H7 (cell line): ENCODE measurements at places on chromosomes 5 and 9. TPM values are rescaled to one million over a fixed set of nuclear protein-coding genes. Genes with fewer than 3 reads are reported as not detected.

GRCh38 chr5:149035372-149035790 lies 27.5 kb downstream of the SH3TC2 start:
- peak; percentile 57 for DNase-seq

- peak; percentile 70 for DNase-seq
These were observed at the start of gene GRIN3A for GRCh38 chr9:101738566-101739183. Gene GRIN3A (minus strand): TSS chr9:101738647. CDS start chr9:101737979, 668 bp downstream.

DNA sequence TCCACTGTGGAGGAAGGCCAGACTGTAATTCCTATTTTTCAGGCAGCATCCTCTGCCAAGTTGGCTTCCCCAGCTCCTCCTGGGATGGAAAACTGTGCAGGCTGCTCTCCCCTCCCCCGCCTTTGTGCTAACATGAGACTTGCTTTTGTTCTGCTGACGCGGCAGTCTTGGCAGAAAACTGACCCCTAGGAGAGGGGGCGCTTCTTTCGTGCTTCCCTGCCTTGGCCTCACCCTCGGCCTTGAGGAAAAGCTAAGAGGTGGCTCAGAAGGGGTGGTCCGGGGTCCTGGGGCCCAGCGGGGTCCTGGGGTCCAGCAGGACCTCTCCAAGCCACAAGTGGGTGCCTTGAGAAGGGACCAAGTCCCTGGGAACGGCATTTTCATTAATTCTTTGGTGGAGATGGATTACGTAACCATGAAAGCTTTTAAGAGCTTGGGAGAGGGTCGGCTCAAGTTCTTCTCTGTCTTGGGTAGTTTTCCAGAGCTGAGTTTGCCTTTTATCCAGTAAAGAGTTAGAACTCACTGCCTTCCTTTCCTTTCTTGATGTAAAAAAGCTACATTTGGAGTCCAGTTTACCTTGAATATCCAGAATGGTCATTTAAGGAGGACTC lies 51.0 kb downstream of the SH3PXD2B start:
- DNase-seq = peak; percentile 79

DNA sequence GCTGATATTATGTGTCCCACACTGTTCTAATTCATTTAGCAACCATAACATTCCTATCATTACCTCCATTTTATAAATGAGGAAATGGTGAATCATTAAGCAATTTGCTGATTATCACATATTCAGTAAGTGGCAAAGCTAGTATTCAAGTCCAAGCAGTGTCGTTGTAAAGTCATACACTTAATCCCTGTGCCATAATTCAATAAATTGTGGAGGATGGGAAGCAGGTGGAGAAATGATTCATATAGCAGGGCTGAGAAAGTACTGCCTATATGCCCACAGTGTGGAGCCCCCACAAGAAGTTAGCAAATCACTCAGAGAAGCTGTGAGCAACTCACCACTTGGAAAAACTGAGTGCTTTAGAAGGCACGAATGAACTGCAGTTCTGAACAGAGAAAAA lies 691.0 kb downstream of the PTPRD start:
- no peak for DNase-seq

Gene GZMA
- not detected in 2 replicates for total RNA-seq

DNA sequence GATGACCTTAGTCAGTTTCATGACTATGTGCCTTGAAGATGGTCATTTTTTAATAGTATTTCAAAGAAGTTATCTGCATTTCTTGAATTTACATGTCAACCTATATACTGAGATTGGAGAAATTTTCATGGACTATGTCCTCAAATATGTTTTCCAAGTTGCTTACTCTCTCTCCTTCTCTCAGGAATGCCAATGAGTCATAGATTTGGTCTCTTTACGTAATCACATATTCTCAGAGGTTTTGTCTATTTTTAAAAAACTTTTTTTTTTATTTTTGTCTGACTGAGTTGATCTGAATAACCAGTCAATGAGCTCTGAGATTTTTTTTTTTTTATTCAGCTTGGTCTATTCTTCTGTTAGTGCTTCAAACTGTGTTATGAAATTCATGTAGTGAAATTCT lies 374.7 kb upstream of the GRIN3A start:
- no peak for DNase-seq

DNA sequence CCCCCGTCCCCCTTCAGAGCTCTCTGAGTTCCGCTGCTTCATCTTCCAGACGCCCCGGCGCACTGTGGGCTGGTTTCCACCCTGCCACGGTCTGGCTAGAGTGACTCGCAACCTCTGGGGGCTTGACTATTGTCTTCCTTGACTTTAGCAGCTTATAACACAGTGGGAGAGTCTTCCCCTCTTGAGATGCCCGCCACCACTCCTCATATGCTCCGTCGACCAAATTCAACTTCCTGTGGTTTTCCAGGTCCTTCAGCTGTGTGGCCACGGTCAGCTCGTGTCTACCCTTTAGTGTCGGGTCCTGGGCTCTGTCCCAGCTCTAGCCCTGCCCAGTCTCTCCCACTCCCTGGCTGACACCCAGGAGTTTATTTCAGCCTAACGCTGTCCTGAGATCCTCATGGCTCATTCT lies 28.2 kb upstream of the NCS1 start:
- DNase-seq = peak; percentile 25

DNA sequence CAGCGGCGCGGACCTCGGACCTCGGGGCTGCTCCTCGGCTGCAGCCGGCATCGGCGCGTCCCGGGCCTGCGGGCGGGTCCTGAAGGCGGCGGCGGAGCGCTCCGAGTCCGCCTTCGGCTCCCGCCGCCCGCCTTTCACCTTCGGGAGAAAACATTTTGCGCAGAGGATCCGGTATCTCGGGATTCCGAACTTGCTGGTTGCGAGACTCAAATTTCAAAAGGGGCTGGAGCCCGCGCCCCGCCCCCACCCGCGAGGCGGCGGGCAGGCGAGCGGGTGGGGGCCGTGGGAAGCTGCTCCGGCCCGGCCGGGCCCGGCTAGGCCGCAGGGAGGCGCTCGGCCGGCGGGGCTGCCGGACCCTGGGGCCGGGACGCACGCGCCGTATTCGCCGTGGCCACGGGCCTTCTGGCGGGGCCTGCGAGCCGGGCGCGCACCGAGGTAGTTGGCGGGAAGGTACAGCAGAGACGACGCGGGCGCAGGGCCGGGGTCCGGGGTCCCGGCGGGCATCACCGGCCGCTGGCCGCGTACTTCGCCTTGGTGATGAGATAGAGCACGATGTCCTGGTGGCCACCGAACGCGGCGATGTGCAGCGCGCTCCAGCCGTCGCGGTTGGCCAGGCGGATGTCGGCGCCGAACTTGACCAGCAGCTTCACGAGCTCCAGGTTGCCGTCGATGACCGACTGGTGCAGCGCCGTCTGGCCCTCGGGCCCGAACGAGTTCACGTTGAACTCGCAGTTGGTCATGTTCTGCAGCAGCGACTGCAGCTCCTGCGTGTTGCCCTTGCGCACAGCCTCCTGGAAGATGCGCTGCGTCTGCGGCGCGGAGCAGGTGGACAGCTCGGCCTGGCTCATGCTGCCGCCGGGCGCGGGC lies 757 bp downstream of the NRARP start:
- peak; percentile 93 for DNase-seq

Gene RNF20
- total RNA-seq = 21.8 and 24.9 TPM in 2 replicates

Gene PIP5K1B
- total RNA-seq = 1.8 and 2.4 TPM in 2 replicates

Gene NEUROG1
- not detected in 2 replicates for total RNA-seq

DNA sequence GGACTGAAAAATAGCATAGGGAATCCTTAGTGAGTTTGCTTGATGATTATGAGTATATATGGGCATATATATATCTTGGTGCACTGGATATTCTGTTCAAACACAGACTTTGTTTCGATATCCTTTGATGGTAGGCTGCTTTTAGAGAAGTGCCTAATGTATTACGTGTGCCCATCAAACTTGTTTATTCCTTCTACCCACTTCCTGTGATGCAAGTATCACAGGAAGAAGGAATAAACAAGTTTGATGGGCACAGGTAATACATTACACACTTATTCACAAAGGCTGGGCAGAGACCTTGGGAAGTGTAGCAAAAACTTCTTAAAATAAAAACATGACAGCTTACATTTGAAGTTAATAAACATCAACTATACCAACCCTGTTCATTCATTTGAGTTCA lies 364.2 kb downstream of the CHSY3 start:
- no peak for DNase-seq

Gene ITK
- total RNA-seq = 0.03 and 0.15 TPM in 2 replicates

DNA sequence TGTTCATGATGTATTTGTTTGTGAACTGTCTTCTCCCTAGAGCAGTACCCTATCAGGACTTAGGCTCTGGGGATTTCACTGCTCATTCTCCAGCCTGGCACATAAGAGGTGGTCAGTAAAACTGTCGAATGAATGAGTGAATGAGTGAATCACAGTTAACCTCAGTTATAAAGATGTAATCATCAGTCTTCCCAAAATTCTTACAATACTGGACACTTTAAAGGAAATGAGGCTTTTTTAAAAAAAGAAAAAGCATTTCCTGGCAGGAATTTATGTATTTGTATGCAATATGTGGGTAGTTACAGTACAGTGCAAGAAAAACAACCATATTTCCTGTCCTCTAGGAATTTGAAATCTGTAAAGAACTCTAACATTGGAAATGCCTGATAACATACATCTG lies 59.6 kb downstream of the RAI14 start:
- no peak for DNase-seq

DNA sequence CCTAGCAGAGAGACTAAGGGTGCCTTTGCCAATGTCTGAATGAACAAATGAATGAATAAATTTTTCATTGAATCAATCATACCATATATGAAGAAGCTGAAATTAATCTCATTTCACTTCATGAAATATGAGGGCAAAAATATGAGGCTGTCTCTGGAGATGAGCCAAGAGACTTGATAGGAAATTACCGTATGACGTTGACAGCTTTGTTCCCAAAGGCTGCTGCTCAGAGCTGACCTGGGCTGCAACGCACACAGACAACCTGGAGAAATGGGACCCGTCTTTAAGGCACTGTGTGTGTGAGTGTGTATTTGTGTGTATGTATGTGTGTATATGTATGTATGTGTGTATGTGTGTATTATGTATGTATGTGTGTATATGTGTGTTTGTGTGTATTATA lies 226.1 kb downstream of the IRX2 start:
- DNase-seq = no peak

GRCh38 chr5:74116266-74116665 lies 490.3 kb downstream of the ARHGEF28 start:
- DNase-seq = no peak

DNA sequence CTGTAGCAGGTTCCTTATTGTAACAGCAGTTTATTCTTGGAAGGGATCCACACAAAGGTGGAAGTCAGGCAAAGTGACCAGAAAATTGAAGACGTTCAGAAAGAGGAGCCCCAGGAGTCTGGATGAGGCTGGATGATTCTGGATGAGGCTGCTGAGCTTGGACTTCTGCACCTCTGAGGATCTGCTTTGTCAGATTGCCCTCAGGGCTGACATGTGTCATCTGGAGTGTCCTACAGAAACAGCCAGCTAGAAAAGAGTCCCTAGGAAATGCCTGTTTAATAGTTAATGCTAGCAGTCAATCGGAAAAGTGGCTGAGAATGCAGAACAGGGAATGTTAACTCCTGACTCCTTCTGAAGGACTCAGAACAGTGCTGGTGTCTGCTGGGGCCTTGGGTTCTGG lies 236.4 kb downstream of the LRRC70 start:
- no peak for DNase-seq

Gene PCA3
- not detected in 2 replicates for total RNA-seq

Gene F2RL2
- total RNA-seq = 0.69 TPM in 1 of 2 replicates, not detected in the other

Gene IFNB1
- not detected in 2 replicates for total RNA-seq

Gene SPATA31D4
- not detected in 2 replicates for total RNA-seq

DNA sequence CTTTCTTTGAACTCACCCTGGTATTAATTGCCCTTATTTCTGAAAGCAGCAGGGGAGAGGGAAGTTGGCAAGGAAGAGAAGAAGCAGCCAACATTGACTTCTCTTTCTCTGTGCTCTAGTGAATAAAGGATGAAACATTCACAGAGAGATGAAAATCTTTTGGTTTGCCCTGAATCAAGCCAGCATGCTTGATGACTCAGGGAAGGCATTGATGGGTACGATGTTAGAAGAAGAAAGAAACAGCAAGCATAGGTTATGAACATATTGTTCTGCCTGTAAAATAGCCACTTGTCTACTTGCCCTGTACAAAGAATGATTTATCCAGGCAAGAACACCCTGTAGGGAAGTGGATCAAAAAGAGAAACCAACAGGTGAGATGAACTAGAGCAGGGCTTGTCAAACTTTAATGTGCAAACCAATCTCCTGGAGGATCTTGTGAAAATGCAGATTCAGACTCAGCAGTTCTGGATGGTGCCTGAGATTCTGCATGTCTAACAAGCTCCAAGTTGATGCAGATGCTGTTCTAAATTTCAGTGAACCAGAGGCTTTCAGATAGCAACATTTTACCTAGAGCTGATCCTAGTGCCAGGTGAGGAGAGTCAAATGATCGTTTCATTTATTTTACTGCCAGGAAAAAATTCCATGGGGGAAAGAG lies 586.6 kb upstream of the TLE4 start:
- DNase-seq = no peak

DNA sequence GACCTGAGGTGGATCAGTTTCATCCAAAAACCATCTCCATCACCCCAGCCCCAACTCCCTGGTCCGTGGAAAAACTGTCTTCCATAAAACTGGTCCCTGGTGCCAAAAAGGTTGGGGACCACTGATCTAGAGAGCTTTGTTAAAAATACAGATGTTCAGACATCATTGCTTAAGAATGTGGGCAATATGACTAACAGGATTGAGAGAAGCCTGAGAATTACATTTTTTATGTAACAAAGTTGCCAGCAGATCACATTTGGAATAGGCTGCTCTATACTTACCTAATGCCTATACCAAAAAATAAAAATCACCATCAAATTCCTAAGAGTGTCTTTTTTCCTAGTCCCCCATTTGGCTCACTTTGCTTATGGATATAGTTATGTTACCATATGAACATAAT lies 143.3 kb downstream of the RAPGEF6 start:
- DNase-seq = no peak

GRCh38 chr5:67537439-67538148 lies 341.0 kb upstream of the CD180 start:
- no peak for DNase-seq

DNA sequence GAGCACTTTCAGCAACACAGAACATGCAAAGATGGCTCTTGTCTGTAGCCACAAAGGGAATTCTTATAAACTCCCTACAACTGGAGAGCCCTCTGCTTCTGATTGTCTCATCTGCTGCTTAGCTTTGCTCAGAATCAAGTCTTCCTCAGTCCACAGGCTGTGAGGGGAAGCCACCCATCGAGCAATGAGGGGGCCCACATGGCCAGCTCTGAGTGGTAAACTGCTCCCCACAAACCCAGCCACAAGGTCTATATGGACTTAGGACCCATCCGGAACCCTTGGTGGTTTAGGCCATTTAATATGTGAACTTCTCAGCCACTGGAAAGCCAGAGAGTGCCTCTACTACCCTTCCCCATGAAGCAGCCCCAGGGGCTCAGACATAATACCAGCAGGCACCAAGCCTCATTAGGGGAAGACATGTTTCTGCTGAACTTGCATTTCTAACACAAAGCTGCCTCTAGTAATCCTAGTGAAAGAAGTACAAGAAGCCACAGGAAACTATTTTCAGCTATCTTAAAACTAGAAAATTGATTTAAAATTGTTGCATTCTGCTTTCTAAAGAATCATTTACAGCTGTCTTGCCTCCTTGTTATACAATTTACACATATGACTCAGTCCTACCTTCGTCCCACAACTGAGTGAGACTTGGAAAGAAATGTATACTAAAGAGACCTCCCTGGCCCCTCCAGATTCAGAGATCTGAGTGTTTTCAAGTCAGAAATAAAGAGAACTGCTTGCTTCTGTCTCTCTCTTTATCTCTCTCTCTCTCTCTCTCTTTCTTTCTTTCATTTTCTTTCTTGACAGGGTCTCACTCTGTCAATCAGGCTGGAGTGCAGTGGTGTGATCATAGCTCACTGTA lies 90.2 kb downstream of the ESM1 start:
- DNase-seq = no peak

GRCh38 chr9:110257097-110257841 lies 962 bp upstream of the TXN start:
- peak; percentile 35 for DNase-seq
